Activated T-helper 1 cell treated with anti-CD3 and anti-CD28 coated beads, Interleukin-12 subunit alpha, Interleukin-12 subunit beta, Interleukin-2, Interleukin-4 antibody, amounts not matched to agents 30 ng/mL and 10 ng/mL and 1 ng/mL, durations not matched to agents 14 hours and 24 hours and 36 hours (primary cell): ENCODE measurements at places on chromosomes 5 and 9. TPM values are rescaled to one million over a fixed set of nuclear protein-coding genes. Genes with fewer than 3 reads are reported as not detected.

- DNase-seq: no peak
These were observed 868 bp upstream of the C1QTNF2 start for GRCh38 chr5:160371294-160371693.

- DNase-seq: no peak
These were observed 111.7 kb upstream of the BOD1 start for GRCh38 chr5:173727839-173728778.

GRCh38 chr5:28403846-28404245 is 1365.5 kb upstream of the CDH9 start:
- no peak for DNase-seq

- DNase-seq: no peak
These were observed 108.5 kb downstream of the NFIB start for GRCh38 chr9:14205463-14205862.

DNA sequence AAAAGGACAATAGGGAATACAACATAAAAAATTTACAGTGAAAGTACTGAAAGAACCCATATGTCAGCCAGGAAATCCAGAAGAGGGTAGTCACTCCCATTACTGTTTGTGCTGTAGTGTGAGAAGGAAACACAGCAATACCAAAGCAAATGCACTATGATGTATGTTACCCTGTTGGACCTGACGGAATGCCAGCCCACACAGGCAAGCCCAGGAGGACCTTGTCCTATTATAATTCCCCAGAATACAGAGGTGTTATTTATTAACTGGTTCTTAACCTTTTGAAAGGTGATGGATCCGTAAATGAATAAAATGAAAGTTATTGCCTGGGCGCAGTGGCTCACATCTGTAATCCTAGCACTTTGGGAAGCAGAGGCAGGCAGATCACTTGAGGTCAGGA is 79.0 kb downstream of the GDA start:
- no peak for DNase-seq

- DNase-seq: no peak
These were observed 82.2 kb upstream of the CXCL14 start for GRCh38 chr5:135660826-135661575.

- peak; percentile 28 for DNase-seq
These were observed at the start of gene TMOD1 for GRCh38 chr9:97501177-97501971. TSS of gene TMOD1 (plus strand) at chr9:97501666. CDS start at chr9:97524189, 22,523 bp downstream.

DNA sequence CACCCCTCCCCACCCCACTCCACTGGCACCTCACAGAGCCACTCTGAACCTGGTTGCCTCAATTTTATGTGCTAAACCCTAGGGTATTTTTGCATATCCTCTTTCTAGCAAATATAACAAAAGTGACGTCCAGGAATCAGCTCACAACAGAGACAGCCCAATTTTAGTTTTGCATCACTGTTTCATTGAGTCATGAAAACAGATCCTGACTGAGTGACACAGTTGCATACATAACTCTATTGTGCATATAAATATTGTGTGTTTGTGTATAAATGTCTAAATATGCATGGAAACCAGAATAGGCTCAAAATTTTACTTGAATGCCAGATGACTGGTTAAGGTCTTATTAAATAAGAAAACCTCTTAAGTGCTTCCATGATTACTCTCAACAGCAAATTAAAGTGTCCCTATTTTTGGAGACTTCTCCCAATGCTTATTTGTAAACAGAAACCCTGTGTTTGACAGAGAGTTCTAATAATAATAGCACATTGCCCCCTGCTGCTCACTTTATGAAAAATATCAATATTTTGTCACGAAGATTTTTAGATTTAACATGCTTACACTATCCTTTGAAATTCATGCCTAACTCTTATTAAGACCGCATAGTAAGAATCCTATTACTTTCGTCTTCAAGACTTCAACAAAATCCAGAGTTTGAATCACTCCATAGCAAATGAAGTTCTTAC is 75.5 kb upstream of the PRRC1 start:
- no peak for DNase-seq

The SAXO1 gene
- total RNA-seq: not detected in 2 replicates

The HTR4 gene
- total RNA-seq: not detected in 2 replicates

The NXNL2 gene
- total RNA-seq: not detected in 2 replicates
